ENCODE measurements at places on chromosomes 16 and 17. TPM values are rescaled to one million over a fixed set of nuclear protein-coding genes. Genes with fewer than 3 reads are reported as not detected.

DNA sequence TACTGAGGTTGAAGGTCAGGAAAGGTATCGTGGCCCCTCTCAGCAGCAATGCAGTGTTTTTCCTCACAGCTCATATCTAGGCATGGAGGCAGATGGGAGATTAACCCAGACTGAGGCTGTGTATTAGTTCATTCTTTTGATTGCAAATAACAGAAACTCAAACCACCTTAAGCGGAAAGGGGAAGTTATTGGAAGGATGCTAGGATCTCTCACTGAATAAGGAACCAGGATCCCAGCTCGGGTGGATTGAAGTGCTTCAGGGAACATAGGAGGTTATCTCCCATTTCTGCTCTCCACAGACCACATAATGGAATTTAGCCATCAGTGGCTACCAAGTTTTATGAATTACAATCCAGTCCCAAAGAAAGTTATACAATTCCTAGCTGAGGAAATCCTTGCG lies 8.2 kb downstream of the ZNF689 start:
- no peak overlapping the region for H3K27ac ChIP-seq
- peaks cover 5% of the 10 kb centered on the region for H3K4me1 ChIP-seq
- no peaks in the 10 kb centered on the region for H3K27me3 ChIP-seq

GRCh38 chr17:49760296-49760695 lies 3.6 kb downstream of the FAM117A start:
- no peak overlapping the region for H3K27ac ChIP-seq
- no peak for DNase-seq
- H3K36me3 ChIP-seq, result no peaks in the 10 kb centered on the region
- peaks cover 25% of the 10 kb centered on the region for H3K4me1 ChIP-seq
- H3K4me3 ChIP-seq, result peak overlapping the region; percentile 29
- H3K27me3 ChIP-seq, result peaks cover 9% of the 10 kb centered on the region

The C16orf46 gene
- 2.1 TPM for total RNA-seq

DNA sequence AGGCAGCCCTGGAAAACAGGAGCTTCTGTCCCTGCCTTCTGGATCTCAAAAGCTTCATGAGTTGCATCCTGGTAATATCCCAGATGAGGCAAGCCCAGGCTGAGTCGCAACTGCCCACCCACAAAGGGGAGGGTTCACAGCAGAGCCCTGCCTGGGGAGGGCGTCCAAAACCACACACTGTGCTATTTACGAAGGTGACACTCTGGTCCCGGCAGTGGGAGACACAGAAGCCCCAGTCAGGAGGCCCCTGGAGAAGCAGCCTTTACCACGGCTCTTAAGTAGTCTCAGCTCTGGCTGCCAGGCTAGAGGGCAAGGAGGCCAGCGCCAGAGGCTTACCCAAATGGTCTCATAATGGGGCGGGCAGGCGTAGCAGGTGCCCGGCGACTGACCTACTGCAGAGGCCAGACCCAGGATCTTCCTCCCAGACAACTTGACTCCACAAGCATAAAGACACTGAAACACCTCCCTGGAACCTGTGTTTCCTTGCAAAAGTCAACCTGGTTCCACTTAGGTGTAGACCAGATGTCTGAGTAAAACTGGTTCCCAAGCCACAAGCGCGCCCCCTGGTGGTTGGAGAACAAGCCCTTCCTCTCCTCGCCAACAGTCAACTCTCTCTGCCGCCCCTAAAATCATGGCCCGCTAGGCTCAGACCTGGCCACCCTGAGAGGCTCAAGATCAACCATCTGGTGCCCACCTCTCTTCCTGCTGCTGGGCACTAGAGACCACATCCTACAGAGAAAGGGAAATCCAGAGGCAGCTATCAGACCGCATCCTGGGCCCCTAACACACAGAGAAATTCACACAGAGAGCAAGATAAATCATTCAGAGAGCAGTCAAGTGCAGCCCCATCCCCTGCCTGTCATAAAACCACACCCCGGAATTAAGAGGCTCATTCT lies 5.2 kb downstream of the AXIN2 start:
- H3K36me3 ChIP-seq, result peaks cover 17% of the 10 kb centered on the region
- H3K4me3 ChIP-seq, result no peak overlapping the region
- H3K27ac ChIP-seq, result no peak overlapping the region

DNA sequence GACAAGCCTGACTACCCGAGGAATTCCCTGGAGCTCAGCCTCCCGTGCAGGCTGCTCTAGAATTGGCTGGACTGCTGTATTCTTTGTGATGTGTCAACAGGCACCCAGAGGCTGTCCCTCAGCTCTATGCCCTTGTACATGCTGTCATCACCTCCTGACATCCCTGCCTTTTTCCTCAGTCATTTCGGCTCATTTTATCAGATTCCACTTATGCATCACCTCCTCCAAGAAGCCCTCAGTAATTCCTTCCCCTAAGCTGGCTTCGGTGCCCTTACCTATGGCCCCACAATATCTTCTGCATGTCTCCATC lies 126.4 kb downstream of the DYNLRB2 start:
- no peak overlapping the region for H3K4me3 ChIP-seq
- no peak overlapping the region for H3K27ac ChIP-seq
- H3K36me3 ChIP-seq, result peaks cover 3% of the 10 kb centered on the region
- peaks cover 5% of the 10 kb centered on the region for H3K4me1 ChIP-seq
- DNase-seq, result no peak

GRCh38 chr17:28963055-28963611 lies 11.8 kb upstream of the PHF12 start:
- peaks cover 5% of the 10 kb centered on the region for H3K27me3 ChIP-seq
- H3K4me1 ChIP-seq, result peaks cover 11% of the 10 kb centered on the region
- DNase-seq, result no peak

GRCh38 chr16:58085171-58085570 lies 44.0 kb downstream of the CFAP20 start:
- H3K36me3 ChIP-seq, result no peaks in the 10 kb centered on the region
- no peaks in the 10 kb centered on the region for H3K27me3 ChIP-seq
- H3K4me3 ChIP-seq, result no peak overlapping the region
- no peak for DNase-seq
- no peak overlapping the region for H3K27ac ChIP-seq
- peaks cover 19% of the 10 kb centered on the region for H3K4me1 ChIP-seq

DNA sequence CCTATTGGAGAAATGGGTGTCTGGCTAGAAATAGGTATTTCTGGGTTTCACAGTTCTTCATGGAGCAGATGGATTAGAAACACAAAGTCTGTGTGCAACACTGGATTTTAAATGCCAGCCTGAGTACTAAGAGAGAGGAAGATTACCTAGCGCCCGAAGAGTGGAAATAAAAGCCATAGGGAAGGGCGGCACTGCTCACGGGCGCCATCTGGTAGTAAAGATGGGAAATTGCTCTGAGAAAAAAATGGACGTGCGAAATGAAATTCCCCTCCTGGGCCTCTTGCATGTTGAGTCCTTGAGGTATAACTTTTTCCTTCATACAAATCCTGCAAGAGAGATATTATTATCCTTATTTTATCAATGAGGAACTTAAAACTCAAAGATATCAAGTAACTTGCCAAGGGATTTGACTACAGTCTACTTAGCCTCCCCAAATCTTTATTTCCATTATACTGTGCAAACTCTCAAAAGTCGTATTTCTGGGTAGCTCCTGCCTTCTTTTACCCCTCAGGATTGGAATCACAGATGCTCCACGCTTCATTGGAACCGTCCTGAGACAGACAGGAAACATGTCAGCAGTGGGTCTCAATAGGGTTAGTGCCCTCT lies 72.8 kb downstream of the MMD start:
- peak; percentile 46 for DNase-seq
- no peaks in the 10 kb centered on the region for H3K36me3 ChIP-seq
- no peak overlapping the region for H3K4me3 ChIP-seq
- H3K27me3 ChIP-seq, result no peaks in the 10 kb centered on the region
- no peak overlapping the region for H3K27ac ChIP-seq
- peaks cover 10% of the 10 kb centered on the region for H3K4me1 ChIP-seq

GRCh38 chr17:71114911-71115668 lies 945.8 kb downstream of the KCNJ2 start:
- peak overlapping the region; percentile 65 for H3K27ac ChIP-seq
- H3K27me3 ChIP-seq, result no peaks in the 10 kb centered on the region
- no peak for DNase-seq
- H3K4me3 ChIP-seq, result no peak overlapping the region
- H3K4me1 ChIP-seq, result peaks cover 38% of the 10 kb centered on the region

DNA sequence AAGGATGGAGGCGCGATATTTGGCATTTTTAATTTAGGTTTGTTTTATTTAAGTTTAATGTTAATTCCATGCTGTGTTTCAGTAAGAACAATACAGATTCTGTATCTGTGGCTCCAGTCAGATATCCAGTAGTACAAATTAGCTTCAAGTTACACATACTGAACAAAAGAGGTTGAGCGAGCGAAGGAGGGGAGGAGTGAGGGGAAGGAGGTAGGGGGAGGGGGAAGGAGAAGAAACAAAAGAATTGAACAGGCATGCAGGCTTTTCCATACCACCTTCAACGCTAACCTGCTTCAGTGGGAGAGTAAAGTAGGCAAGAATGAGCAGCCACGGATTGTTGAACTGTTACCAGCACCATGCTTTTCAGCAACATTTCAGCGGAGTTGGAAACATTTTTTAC lies 55.5 kb downstream of the YWHAE start:
- peak overlapping the region; percentile 54 for H3K4me3 ChIP-seq
- H3K4me1 ChIP-seq, result peaks cover 41% of the 10 kb centered on the region
- peak overlapping the region; percentile 72 for H3K27ac ChIP-seq
- peaks cover 34% of the 10 kb centered on the region for H3K36me3 ChIP-seq
- peaks cover 3% of the 10 kb centered on the region for H3K27me3 ChIP-seq
- DNase-seq, result no peak

The ORC6 gene
- 96.1 TPM for total RNA-seq
